ENCODE measurements at places on chromosomes 4 and X.

GRCh38 chrX:39164212-39164611, 363.0 kb downstream of the MID1IP1 start:
- DNase-seq, result no peak

DNA sequence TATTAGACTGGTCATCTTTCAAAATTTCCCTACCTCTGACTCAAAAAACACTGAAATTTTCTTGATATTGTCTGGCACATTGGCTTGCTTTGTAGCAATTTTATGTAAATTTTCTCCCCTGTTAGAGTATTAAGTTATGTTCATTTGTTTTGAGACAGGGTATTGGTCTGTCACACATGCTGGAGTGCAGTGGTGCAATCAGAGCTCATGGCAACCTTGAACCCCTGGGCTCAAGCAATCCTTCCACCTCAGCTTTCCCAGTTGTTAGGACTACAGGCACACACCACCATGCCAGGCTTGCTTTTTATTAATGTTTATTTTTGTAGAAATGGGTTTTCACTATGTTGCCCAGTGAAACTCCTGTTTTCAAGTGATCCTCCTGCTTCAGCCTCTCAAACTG, 17.5 kb downstream of the FABP2 start:
- DNase-seq, result no peak

GRCh38 chr4:77560170-77560569, 45.5 kb upstream of the CXCL13 start:
- no peak for DNase-seq

DNA sequence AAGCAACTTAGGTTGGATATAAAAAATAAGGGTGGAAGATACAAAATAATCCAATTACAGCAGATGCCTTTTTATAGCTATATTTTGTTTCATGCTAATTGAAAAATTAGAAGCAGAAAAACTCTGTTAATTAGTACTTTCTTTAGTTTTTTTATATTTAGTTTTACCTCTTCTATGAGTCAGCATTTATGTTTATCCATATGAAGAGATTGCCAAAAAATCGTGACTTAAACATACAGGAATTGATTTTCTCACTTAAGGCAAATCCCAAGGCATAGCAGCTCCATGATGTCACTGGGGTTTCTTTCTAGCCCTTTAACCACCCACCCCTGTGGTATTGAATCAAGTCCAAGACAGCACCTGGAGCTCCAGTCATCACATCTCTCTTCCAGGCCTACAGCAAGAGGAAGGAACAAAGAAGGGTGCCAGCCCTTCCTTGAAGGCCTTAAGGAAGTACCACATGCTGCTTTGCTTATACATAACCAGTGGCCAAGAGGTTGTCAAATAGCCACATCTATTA, 365.8 kb upstream of the TENM3 start:
- DNase-seq, result no peak

DNA sequence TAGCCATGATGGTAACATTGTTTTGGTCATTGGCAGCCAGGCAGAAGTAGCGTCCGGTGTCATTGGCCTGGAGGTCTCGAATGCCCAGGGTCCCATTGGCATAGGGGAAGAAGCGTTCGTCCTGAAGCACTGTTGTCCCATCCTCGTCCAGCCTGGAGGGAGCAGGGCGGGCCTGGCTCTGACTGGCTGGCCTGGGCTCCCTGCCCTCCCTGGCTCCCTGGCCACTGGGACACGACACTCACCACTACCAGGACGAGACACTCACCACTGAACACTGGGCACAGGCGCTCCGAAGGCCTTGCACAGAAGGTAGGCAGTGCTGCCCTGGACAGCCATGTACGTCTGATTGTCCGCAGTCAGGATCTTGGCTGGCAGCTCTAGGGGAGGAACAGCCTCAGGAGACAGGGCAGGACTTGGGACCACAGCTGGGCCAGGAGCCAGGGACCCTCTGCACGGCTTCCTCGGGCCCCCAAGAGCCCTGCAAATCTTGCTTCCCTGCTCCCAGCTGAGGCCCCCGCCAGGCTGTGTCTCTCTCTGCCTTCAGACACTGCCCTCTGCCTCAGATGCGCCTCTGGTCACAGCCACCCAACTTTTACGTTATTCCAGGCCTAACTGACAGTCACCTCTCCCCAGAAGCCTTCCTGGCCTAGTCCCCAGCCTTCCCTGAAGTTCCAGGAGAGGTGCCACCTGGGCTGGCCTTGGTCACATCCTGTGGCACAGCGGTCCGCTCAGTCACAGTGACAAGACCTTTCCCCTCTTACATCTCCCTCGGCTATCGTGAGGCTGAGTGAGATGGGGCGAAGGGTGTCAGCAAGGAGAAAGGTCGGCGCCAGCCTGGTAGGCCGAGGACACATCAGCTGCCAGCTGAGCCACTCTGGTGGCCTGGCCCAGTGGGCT, 17.1 kb downstream of the L1CAM start:
- DNase-seq, result no peak

DNA sequence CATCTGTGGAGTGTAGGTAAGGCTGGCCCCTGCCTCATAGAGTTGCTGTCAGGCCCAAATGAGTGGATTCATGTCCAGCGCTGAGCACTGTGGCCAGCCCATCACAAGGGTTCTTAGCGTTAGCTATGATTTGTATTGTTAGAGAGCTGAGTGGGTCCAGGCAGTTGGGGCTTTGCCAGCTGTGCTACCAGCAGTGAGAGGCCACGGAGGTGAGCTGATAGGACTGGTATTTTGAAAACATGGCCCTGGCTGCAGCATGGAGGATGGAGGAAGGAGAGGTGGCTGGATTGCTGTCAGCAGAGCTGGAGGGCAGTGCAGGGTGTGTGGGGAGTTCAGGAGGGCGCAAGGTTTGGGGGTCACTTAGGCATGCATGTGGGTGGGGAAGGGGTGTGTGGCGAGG, 69.8 kb downstream of the PSAPL1 start:
- DNase-seq, result no peak

GRCh38 chrX:85569686-85570085, 190.2 kb upstream of the POF1B start:
- DNase-seq, result no peak

DNA sequence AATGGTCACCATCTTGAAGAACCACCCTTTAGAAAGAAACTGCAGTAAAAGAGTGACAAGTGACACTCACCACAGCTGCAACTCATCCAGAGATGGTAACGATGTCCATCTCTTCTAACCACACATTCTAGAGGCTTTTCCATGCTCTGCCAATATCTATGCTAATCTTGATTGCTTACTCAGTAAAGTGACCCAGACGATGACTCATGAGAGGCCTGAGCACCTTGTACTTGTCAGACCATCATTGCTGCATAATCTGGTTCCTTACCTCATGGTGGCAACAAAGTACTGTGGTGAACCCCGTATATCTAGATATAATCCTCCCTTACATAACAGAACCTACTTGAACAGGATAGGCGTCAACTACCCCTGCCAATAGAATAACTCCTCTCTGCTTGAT, 75.6 kb downstream of the CCNG2 start:
- no peak for DNase-seq

GRCh38 chrX:151753313-151754046, 18.9 kb downstream of the CNGA2 start:
- no peak for DNase-seq

DNA sequence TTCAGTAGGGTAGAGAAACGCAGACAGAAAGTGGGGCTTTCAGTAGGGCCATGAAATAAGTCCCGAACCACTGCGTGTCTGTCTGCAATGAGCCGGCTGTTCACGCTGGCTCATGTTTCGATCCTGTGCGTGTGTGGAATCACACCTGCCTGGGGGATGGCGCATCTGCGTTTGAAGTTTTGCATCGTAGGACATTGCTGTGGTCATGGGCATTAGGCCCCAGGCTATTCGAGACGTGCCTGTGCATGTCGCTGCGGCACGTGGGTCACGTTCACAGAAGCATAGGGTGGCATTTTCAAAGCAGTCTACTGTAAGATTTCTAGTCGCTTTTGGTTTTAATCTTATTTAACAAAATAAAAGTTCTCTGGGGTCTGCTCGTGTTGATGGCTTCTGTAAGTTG, 25.5 kb upstream of the HGFAC start:
- no peak for DNase-seq

DNA sequence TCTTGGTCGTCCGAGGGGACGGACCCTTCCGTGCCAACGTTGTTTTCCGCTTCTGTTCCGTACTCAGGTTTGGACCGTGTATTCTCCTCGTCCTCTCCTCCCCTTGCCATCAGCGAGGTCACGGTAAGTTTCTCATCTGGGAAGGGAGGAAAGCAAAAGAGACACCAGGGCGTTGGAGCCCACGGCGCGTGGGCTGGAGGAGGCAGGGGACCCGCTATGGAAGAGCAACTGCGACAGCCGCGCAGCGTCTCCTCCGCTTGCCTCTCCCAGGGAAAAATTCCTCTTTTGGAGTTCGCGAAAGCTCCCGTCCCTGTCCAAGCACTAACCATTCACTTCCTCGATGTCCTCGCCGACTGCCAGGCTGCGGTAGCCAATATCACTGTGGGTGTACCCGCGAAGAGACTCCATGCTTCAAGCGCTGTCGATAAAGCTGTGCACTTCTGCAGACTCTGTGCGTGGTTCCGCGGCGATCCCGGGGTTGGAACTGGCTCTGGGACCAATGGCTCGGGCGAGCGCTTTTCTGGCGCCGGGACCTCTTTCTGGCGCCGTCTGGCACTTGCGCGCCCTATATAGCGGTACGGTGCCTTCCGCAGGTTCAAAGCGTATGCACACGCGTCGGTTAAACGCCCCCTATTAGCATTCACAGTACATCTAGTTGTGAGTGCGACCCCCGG, at the start of gene ESX1:
ESX1 (minus strand) TSS at position 492 of the 674 bp plus-strand sequence; CDS start at position 408, 84 bp downstream.
- DNase-seq, result no peak

GRCh38 chr4:77877167-77877566, 14.5 kb downstream of the MRPL1 start:
- no peak for DNase-seq

GRCh38 chrX:6002056-6002455, 226.6 kb downstream of the NLGN4X start:
- DNase-seq, result no peak

- no peak for DNase-seq
Observed at GRCh38 chr4:140952717-140953116, 180.6 kb downstream of the RNF150 start.

DNA sequence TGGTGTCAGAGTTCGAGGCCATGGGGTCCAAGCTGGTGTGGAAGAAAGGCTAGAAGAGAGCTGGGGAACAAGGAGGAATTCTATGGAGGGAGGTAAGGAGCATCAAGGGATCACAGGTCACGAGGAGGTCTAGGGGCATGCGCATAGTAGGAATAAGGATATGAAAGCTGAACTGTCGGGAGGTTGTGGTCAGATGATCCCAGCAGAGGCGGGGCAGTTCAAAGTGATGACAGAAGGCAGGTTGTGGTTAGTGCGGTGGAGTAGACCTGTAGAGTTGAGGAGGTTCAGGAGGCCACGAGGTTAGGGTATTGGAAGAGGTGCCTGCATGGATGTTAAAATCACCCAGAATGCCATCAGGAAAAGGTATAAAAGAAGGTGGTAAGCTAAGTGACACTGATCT, 156.3 kb downstream of the TMEM164 start:
- no peak for DNase-seq

GRCh38 chr4:143352720-143353119, 16.0 kb downstream of the GAB1 start:
- no peak for DNase-seq

- DNase-seq, result no peak
Observed at GRCh38 chr4:166045457-166045856, 172.4 kb downstream of the TLL1 start.

DNA sequence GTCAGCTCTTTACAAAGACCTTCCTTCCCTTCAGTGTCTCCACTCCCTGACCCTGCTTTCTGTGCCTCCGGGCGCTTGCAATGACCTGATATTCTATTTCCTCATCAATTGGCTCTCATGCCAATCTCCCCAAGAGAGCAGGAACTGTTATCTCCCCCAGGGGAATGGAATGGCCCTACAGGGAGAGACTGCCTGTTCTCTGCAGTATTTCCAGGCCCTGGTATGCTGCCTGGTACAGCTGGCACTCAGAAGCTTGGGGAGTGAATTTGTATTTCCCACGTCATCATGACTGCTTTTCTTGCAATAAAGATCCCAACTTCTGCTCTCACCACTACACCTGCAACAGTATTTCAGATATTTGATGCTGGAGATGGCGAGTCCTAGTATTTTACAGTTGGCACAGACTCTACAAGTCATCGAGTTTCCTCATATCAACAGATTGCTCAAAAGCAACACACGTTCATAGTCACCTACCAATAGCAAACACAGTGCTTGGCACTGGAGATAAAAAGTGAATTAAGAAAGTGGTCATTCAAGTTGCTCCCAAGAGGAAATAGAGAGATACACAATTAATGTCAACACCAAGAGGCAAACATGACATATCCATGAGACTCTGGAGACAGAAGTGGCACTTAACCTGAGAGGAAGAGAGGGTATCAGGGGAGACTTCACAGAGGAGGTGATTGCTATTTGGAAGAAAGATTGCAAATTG, 90.5 kb upstream of the EGFL6 start:
- no peak for DNase-seq

GRCh38 chrX:53186351-53186750, 38.7 kb downstream of the KDM5C start:
- DNase-seq, result no peak

- DNase-seq, result no peak
Observed at GRCh38 chr4:13088726-13089658, 395.1 kb downstream of the RAB28 start.

- no peak for DNase-seq
Observed at GRCh38 chr4:85707611-85708010, 232.7 kb downstream of the ARHGAP24 start.

- no peak for DNase-seq
Observed at GRCh38 chrX:19931146-19931545, 43.7 kb upstream of the SH3KBP1 start.

GRCh38 chr4:88609387-88609786, 17.1 kb downstream of the HERC3 start:
- DNase-seq, result no peak

- DNase-seq, result no peak
Observed at GRCh38 chr4:102326951-102327350, 18.3 kb downstream of the SLC39A8 start.

DNA sequence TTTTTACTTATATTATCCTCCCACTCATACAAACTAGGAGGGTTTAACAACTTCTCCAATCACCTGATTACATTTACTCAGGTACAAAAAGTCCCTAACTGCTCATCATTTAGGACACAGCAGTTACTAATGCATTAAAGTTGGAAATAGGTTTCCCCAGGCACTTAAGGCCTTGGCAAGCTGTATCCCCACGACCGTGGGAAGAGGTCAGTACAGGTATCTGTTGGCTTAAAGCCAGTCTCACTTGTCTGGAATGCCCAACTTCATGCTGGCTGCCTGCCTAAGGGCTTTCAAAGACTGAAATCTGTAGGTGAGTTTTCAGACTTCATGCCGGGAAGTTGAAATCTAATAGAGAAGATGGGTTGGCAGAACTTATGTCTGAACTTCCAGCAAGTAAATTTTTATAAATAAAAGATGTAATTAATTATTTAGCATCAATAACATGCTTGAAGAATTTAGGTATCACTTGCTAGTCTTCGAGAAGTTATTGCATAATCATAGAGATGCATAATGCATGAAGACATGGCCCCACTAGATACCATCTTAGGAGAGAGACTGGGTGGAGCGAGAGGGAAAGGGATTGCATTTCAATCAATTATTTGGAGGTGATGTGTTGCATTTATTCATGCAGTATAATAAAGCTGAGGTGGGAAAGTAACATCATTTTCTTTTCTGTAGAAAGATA, 54.2 kb downstream of the SCD5 start:
- DNase-seq, result no peak

DNA sequence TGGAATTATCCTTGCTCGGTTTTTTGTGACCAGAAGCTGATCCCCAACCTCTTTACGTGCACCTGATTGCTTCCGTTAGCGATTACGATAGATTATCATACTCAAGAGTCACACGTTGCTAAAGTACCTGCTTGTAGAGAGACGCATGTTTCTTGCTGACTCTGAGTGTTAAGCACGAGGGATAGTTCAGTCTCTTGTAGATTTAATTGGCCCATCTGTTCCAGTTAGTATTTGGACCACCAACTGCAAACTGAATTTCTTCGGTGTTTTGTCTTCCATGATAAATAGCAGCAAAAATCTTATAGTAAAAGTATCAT, 516 bp upstream of the COX18 start:
- no peak for DNase-seq

Data from activated CD4-positive, CD25-positive, alpha-beta regulatory T cell treated with anti-CD3 and anti-CD28 coated beads, Interleukin-2, amount 50 U/mL, for 16 hours (primary cell).